Progenitor cell of endocrine pancreas (in vitro differentiated cells): ENCODE measurements at places on chromosomes 3 and 15. TPM values are rescaled to one million over a fixed set of nuclear protein-coding genes. Genes with fewer than 3 reads are reported as not detected.

GRCh38 chr3:25153561-25153960 lies 274.5 kb upstream of the RARB start:
- H3K4me1 ChIP-seq, result peaks cover 36% of the 10 kb centered on the region
- no peaks in the 10 kb centered on the region for H3K36me3 ChIP-seq
- no peaks in the 10 kb centered on the region for H3K27me3 ChIP-seq
- DNase-seq, result no peak

Gene PLSCR2
- total RNA-seq, result 0.44 TPM in 1 of 2 replicates, not detected in the other

GRCh38 chr15:79212589-79213157 lies 69.8 kb upstream of the ANKRD34C start:
- no peak overlapping the region for H3K4me3 ChIP-seq
- DNase-seq, result no peak
- H3K27ac ChIP-seq, result no peak overlapping the region
- H3K4me1 ChIP-seq, result peaks cover 4% of the 10 kb centered on the region

- H3K27me3 ChIP-seq, result no peaks in the 10 kb centered on the region
- H3K4me3 ChIP-seq, result no peak overlapping the region
- peaks cover 7% of the 10 kb centered on the region for H3K36me3 ChIP-seq
- H3K4me1 ChIP-seq, result peaks cover 7% of the 10 kb centered on the region
- DNase-seq, result no peak
Observed at GRCh38 chr3:136639069-136639468, 113.1 kb downstream of the STAG1 start.

Gene GNAT1
- total RNA-seq, result 0.12 and 0.91 TPM in 2 replicates

- H3K4me1 ChIP-seq, result peaks cover 12% of the 10 kb centered on the region
- H3K27me3 ChIP-seq, result no peaks in the 10 kb centered on the region
- no peak for DNase-seq
Observed at GRCh38 chr3:69474186-69474585, 88.3 kb upstream of the FRMD4B start.

GRCh38 chr3:142963516-142964448 lies at the start of gene PAQR9:
Gene PAQR9 (minus strand): TSS chr3:142963674. CDS start chr3:142963336, 338 bp downstream.
- peaks cover 6% of the 10 kb centered on the region for H3K36me3 ChIP-seq
- H3K27me3 ChIP-seq, result peaks cover 22% of the 10 kb centered on the region
- peak; percentile 72 for DNase-seq
- H3K4me1 ChIP-seq, result peaks cover 9% of the 10 kb centered on the region
- peak within 1 kb of the TSS; percentile 94 for H3K27ac ChIP-seq
